ENCODE measurements at places on chromosomes 1 and 21.

- H3K36me3 ChIP-seq, result peaks cover 20% of the 10 kb centered on the region
- no peaks in the 10 kb centered on the region for H3K27me3 ChIP-seq
- H3K4me1 ChIP-seq, result peaks cover 26% of the 10 kb centered on the region
- peak overlapping the region; percentile 86 for H3K4me3 ChIP-seq
Observed at GRCh38 chr1:179955287-179955680, 674 bp downstream of the CEP350 start.

DNA sequence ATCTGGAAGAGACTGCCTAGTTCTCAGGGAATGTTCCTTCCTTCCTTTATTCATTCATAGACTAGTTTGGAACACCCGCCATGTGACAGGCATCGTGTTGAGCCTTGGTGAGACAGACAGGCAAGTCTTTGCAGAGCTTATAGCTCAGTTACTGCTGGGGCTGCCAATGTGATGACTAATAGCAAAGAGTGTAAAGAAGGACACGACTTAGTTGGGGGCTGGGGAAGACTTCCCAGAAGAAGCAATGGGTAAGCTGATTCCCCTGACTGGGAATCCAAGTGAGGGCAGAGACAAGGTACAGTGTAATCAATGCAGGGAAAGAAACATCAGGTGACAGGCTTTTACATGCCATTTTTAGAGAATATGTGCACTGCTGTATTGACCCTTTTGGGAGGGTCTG is 51.2 kb downstream of the TENT5C start:
- peaks cover 95% of the 10 kb centered on the region for H3K4me1 ChIP-seq
- peak overlapping the region; percentile 97 for H3K27ac ChIP-seq
- peaks cover 39% of the 10 kb centered on the region for H3K36me3 ChIP-seq
- no peaks in the 10 kb centered on the region for H3K27me3 ChIP-seq

DNA sequence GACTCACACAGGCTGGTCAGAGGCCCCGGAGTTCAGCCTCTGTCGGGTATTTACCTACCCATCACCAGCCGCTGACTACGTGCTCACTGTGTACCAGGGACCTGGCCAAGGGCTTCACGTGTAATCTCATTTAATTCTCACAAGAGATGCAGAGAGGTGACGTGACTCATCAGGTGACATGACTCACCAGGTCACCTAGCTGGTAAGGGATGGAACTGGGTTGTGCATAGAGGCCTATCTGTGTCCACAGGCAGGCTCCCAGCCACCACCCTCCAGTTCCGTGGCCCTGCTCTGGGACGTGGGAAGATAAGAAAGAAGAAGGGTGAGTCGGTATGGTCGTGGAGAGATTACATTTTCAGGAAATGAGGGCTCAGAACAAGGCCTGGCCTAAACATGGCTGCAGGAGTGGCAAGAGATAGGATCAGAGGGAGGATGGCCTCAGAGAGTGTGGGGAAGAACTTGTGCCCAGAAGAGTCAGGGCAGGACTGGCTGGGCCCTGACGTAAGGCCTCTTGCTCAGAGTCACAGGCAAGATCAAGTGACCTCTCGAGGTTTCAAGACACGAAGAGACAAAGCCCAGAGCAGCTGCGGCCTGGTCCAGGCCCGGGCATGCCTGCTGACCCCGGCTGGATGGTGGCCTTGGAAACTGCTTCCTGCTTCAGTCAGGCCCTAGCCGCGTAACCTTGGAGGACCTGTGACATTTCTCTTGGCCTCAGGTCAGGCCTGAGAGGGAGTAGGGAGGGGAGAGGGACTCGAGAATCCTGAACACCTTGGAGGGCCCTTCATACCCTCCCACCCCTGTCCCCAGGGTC is 52.7 kb upstream of the WASF2 start:
- peaks cover 8% of the 10 kb centered on the region for H3K4me1 ChIP-seq
- no peaks in the 10 kb centered on the region for H3K27me3 ChIP-seq
- peak overlapping the region; percentile 35 for H3K27ac ChIP-seq
- no peak overlapping the region for H3K4me3 ChIP-seq
- peaks cover 7% of the 10 kb centered on the region for H3K36me3 ChIP-seq
- DNase-seq, result no peak

DNA sequence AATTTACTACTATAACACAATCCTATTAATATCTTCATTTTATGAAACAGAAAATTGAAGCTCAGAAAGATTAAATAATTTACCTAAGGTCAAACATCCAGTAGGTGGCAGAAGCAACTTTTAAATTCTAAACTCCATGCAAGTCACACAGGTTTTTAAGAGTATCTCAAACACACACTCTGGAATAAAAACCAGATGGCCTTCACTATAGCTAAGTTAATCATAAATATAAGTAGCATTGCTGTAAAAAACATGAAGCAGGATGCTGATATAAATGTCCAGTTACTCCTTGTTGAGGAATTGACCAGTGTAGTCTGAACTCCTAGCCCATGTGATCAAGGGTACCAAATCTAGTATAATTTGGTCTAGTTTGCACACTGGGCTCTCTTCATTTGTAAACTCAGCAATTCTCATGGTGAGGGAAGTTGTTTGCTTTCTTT is 9.4 kb upstream of the FMO3 start:
- H3K27me3 ChIP-seq, result peaks cover 16% of the 10 kb centered on the region
- no peak for DNase-seq
- no peaks in the 10 kb centered on the region for H3K36me3 ChIP-seq
- no peaks in the 10 kb centered on the region for H3K4me1 ChIP-seq

DNA sequence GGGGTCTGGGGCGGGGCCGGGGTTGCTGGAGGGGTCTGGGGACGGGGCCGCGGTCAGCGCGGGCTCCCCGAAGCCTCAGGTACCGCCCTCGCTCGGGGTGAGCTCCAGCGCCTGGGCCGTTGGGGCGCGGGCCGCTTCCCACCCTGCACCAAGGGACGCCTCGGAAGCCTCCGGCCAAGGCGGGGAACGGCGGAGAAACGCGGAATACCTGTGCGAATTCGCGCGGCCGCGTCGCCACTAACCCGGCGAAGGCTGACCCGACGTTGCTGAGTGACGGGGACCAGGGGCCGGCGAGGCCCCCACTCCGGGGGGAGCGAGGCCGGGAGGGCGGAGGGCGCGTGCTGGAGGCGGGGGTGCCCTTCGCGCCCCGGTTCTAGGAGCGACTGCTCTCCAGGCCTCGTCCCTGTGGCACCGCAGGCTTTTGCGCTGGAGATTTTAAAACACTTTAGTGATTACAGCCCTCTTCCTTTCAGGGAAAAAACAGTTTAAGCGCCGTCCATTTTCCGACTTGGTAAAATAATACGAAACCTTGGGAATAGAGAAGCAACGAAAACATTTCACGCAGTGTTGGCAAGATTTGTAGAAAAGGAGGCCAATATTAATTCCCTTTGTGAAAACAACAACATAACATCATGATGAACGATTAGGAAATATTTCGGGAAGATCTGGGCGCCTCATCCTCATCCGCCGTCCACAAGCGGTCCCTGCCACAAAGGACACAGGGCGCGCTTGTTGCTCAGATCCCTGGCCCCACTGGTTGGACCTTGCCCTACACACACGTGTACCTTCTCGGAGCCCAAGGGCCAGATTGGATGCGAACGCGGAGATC is 971 bp upstream of the GNG4 start:
- peak overlapping the region; percentile 34 for H3K4me3 ChIP-seq
- no peak overlapping the region for H3K27ac ChIP-seq
- no peak for DNase-seq
- peaks cover 50% of the 10 kb centered on the region for H3K27me3 ChIP-seq
- peaks cover 5% of the 10 kb centered on the region for H3K4me1 ChIP-seq

- no peaks in the 10 kb centered on the region for H3K27me3 ChIP-seq
- H3K4me3 ChIP-seq, result no peak overlapping the region
- H3K4me1 ChIP-seq, result peaks cover 11% of the 10 kb centered on the region
- no peaks in the 10 kb centered on the region for H3K36me3 ChIP-seq
- no peak for DNase-seq
- no peak overlapping the region for H3K27ac ChIP-seq
Observed at GRCh38 chr1:231986631-231987336, 360.2 kb downstream of the DISC1 start.

DNA sequence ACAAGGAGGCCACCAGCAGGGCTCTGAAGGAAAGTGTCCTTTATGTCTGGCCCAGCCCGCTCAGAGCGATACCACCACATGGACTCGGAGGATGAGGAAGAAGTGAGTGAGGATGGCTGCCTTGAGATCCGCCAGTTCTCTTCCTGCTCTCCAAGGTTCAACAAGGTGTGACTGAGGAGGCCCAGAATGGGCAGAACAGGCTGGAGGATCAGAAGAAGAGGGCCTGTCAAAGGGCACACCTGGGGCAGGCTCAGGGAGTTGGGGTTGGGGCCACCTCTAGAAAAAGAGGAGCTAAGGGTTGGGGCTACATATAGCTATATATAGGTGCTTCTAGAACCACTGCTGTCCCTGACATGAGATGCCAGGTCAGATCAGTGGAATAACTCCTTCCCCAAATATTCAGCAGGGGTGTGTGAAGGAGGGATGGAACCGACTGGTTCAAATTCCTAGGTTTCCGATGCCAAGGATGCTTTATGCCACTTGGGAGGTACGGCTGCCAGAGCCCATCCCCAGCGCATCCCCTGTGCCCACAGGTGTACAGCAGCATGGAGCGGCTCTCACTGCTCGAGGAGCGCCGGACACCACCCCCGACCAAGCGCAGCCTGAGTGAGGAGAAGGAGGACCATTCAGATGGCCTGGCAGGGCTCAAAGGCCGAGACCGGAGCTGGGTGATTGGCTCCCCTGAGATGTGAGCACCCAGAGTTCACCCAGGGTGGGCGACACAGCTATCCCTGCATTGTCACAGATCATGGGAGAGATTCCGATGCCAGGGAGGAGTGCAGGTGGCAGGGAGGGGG is 102.2 kb downstream of the PIK3R3 start:
- no peaks in the 10 kb centered on the region for H3K4me1 ChIP-seq
- H3K4me3 ChIP-seq, result no peak overlapping the region
- no peak for DNase-seq
- H3K36me3 ChIP-seq, result peaks cover 4% of the 10 kb centered on the region

DNA sequence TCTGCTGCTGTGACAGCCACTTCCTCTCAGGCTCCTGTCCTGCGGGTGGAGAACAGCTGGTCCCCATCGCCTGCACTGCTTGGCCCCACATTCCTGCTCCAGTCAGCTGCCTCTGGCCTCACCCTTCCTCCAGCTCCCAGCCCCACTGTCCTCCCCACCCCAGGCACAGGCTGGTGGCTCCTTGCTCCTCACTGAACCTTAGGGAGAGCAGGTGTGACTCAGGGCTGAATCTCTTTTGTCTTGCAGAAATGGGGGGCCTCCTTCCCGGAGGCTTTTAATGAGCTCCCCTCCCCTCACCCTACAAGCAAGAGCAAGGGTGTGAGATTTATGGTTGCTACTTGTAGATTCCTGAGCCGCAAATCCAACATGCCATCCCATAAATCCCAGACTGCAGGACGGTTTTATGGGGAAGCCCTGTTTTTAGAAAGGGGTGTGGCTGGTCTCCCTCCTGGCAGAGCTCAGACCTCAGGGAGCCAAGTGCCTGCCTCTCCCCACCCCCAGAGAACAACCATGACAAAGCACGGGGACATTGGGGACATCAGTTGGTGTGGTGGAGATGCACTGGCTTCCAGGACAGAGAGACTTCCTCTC is 15.2 kb downstream of the CDK18 start:
- no peak overlapping the region for H3K27ac ChIP-seq
- DNase-seq, result no peak
- peaks cover 4% of the 10 kb centered on the region for H3K4me1 ChIP-seq

DNA sequence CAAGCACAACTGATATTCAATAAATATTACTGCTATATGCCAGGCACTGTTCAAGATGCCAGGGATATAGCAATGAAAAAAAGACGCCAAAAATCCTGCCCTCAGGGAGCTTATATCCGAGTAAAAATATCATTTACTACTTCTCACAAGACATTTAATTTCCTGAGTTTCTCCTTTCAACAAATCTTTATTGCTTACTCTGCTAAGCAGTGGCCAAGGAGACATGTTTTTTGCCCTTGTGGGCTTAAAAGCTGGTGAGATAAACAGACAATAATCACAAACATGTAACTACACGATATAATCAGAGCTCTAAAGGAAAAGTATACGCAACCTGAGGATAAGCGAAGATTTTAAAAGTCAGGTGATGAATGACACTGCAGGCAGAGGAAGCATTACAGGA is 19.5 kb downstream of the TGFBR3 start:
- peak overlapping the region; percentile 32 for H3K27ac ChIP-seq
- H3K4me3 ChIP-seq, result peak overlapping the region; percentile 11
- peaks cover 6% of the 10 kb centered on the region for H3K36me3 ChIP-seq
- H3K4me1 ChIP-seq, result peaks cover 37% of the 10 kb centered on the region

DNA sequence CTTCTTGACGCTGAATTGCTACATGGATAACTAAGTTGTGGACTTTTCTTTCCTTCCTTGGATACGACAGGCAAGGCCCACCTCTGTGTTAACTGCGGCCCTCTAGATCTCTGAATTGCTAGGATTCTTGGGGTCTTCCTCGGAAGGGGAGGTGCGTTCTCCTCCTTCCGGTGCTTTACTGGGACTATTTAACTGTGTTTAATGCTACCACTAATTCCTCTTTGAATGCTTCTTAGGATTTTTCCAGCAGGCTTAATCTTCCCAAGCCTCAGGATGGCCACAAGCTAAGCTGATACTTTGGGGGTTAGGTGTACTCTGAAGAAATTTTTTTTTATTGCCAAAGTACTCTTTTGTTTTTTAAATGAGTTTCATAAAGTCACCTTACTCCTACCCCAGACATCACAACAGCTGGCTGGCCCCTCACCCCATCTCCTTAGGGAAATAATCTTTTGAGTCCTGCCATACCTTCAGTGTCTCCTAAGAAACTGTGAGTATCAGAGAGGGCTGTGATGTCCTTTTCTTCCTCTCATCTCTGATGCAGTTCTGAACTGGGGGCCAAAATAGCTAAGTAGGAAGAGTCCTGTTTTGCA is 21.4 kb downstream of the KIRREL1 start:
- H3K36me3 ChIP-seq, result no peaks in the 10 kb centered on the region
- DNase-seq, result no peak
- H3K4me3 ChIP-seq, result no peak overlapping the region
- H3K27me3 ChIP-seq, result peaks cover 91% of the 10 kb centered on the region
- H3K4me1 ChIP-seq, result no peaks in the 10 kb centered on the region

GRCh38 chr1:76379506-76379905 is 305.0 kb downstream of the ST6GALNAC3 start:
- no peak overlapping the region for H3K27ac ChIP-seq
- H3K27me3 ChIP-seq, result no peaks in the 10 kb centered on the region
- DNase-seq, result no peak
- H3K4me1 ChIP-seq, result no peaks in the 10 kb centered on the region
- no peaks in the 10 kb centered on the region for H3K36me3 ChIP-seq
- no peak overlapping the region for H3K4me3 ChIP-seq

- no peaks in the 10 kb centered on the region for H3K36me3 ChIP-seq
- H3K4me3 ChIP-seq, result no peak overlapping the region
- DNase-seq, result no peak
- peaks cover 3% of the 10 kb centered on the region for H3K4me1 ChIP-seq
- H3K27me3 ChIP-seq, result peaks cover 54% of the 10 kb centered on the region
- H3K27ac ChIP-seq, result no peak overlapping the region
Observed at GRCh38 chr1:68230484-68230802, 1.9 kb downstream of the WLS start.
